ENCODE measurements at places on chromosomes 2 and 18.

DNA sequence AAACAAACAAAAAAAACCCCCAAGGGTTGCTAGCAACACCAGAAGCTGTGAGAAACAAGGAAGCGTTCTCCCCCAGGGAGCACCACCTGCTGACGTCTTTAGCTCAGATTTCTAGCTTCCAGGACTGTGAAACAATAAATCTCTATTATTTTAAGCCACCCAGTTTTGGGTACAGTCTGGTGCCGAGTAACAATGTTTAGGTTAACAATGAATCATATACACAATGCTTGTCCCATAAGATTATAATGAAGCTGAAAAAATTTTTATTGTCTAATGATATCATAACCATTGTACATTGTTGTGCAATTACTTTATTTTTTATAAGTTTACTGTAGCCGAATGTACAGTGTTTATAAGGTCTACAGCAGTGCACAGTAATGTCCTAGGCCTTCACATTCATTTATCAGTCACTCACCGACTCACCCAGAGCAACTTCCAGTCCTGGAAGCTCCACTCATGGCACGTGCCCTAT lies 72.1 kb upstream of the CAB39 start:
- DNase-seq: no peak

DNA sequence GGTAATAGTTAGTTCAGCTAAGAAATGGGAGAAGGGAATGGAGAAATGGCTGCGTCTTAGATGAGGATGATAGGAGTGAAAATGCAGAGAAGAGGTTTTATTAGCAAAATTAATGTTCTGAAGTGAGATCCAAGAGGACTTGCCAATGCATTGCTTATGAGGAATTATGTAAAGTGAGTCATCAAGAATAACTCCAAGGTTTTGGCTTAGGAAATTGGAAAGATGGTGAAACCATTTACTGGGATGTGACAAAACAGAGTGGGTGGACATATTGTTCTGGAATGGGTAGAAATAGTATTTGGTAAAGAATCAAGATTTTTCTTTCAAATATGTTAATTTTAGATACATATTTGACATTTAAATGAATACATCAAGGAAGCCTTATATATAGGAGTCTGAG lies 306.6 kb upstream of the CYRIA start:
- DNase-seq: no peak

DNA sequence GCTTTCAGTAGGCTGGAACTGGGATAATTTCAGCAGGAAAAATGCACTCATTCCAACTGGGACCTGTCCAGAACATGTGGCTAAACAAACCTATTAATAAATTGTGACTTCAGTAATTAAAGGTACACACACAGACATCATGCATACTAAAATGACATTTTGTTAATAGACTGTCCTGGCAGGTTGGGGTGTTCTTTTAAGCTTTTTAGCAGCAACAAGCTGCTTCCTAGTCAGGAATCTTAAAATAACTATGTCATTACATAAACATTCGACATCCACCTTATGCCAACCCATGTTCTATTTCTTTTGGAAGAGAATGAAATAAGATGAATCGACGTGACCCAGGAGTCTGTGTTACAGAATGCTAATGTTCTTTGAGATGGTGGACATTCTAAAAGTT lies 435.7 kb downstream of the TXNL1 start:
- no peak for DNase-seq

- no peak for DNase-seq
Observed at GRCh38 chr18:7147399-7147798, 29.8 kb upstream of the LAMA1 start.

GRCh38 chr2:230913406-230914143 lies 11.5 kb downstream of the GPR55 start:
- no peak for DNase-seq

DNA sequence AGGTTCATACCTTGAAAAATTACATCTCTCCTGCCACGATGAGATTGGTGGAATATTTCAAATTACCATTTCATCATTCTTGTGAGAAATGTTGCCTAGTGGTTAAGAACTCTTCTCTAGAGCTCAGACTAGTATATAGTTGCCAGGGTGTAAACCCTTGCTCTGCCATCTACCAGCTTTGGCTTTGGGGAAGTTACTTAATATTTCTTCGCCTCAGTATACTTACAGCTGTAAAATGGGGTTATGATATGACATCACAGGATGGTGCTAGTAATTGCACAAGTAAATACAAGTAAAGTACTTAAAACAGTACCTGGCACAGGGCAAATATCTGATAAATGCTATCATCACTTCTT lies 1.5 kb downstream of the SPOPL start:
- no peak for DNase-seq

- DNase-seq: no peak
Observed at GRCh38 chr2:17878281-17879136, at the start of gene KCNS3. KCNS3 (plus strand) TSS chr2:17878667; CDS start chr2:17931009, 52,342 bp downstream.

GRCh38 chr2:120272763-120273481 lies 20.3 kb downstream of the RALB start:
- no peak for DNase-seq

DNA sequence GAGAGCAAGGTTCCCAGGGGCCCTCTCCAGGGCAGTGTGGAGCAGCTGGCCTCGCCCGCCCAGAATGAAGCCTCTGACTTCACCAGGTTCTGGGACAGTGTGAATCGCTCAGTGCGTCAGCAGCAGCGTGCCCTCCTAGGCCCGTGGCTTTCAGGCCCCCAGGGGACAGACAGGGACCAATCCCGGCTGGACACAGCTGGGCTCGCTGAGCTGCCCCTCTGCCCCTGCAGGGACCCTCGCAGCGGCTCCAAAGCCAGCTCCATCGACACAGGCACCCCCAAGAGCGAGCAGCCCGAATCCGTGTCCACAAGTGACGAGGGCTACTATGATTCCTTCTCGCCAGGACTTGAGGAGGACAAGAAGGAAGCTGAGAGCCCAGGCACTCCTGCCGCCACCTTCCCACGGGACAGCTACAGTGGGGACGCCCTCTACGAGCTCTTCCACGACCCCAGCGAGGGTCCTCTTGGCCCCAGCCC lies 7.6 kb downstream of the AMER3 start:
- no peak for DNase-seq

GRCh38 chr2:102615620-102616436 lies 3.5 kb upstream of the SLC9A2 start:
- DNase-seq: peak; percentile 22

- no peak for DNase-seq
Observed at GRCh38 chr2:149538138-149538833, 49.3 kb downstream of the MMADHC start.

- DNase-seq: no peak
Observed at GRCh38 chr2:176020400-176020799, 18.3 kb upstream of the LNPK start.

GRCh38 chr18:63518178-63519012 lies 23.8 kb upstream of the SERPINB12 start:
- peak; percentile 41 for DNase-seq

DNA sequence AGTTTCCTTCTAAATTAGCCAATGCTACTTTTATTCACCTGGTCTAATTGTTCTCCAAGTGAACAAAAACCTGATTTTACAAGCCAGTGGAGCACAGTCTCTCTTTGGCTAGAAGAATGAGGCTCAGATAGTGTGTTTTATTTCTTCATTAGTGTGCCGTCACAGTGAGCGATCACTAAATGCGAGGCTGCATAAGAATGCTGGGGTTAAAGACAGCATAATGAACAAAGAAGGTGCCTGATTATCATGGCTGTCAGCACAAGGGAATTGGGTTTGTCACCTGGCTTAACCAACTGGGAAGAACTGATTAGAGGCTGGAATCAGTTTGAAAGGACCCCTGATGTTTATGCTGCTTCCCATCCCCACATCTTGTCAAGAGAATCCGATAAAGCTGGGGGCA lies 76.4 kb downstream of the EPHA4 start:
- DNase-seq: no peak

- no peak for DNase-seq
Observed at GRCh38 chr2:219687272-219687671, 59.8 kb downstream of the SLC4A3 start.

GRCh38 chr18:58162127-58162526 lies 118.1 kb downstream of the NEDD4L start:
- DNase-seq: no peak
